ENCODE measurements at places on chromosomes 4 and X. TPM values are rescaled to one million over a fixed set of nuclear protein-coding genes. Genes with fewer than 3 reads are reported as not detected.

RAB9B gene
- total RNA-seq = 0.39 TPM

VSIG1 gene
- total RNA-seq = 0.13 TPM

TMEM31 gene
- total RNA-seq = not detected

DNA sequence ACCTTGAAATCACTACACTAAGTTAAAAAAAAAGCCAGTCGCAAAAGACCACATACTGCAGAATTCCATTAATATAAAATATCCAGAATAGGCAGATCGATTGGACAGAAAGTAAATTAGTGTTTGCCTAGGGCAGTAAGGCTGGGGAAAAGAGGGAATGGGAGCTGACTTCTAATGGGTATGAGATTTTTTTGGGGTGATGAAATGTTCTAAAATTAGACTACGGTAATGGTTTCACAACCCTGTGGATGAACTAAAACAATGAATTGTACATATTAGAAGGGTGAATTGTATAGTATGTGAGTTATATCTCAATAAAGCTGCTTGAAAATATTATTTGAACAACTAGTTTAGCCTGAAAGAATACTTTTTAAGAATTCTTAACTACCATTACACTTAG lies 6.7 kb upstream of the GPRIN3 start:
- no peak for DNase-seq

DNA sequence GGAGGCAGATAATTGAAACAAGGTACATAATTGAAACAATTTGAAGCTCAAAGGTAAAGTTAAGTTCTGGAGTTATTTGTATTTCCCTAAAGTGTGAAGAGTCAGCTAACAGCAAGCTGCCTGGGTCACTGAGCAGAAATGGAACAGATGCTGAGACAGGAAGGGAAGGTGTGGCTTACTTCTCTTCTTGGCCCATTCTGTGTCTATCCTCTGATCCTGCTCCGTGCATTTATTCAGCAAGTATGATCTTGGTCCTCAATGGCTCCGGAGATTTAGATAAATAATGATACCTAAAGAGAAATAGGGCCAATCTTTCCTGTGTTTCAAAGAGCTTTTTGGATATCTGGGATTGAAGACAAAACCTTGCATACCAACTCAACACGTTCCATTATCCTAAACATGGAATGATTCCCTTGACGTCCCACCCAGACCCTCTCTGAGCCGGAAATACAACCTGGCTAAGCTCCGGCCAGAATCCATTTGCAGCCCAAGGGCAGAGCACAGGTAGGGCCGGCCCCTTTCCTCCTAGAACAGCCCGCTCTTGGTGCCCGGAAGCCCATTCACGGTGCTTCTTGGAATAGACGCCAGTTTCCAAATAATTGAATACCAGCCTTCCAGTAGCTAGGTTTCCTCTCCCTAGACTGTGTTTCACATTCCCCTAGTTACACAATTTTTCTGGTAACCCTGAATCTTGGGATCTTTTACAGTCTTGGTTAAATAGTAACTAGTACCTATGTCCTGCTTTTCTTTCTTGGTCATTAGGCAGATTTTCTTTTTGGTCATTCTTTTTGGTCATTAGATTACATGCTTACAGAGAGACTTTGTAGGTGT lies 211.0 kb downstream of the NWD2 start:
- DNase-seq = no peak
